Activated naive CD4-positive, alpha-beta T cell treated with anti-CD3 and anti-CD28 coated beads, Interleukin-2, amount 10 ng/mL, durations not matched to agents 7 days and 5 days (primary cell): ENCODE measurements at places on chromosomes 7 and 10.

GRCh38 chr7:139660317-139661042 is 117.3 kb downstream of the HIPK2 start:
- DNase-seq: no peak

DNA sequence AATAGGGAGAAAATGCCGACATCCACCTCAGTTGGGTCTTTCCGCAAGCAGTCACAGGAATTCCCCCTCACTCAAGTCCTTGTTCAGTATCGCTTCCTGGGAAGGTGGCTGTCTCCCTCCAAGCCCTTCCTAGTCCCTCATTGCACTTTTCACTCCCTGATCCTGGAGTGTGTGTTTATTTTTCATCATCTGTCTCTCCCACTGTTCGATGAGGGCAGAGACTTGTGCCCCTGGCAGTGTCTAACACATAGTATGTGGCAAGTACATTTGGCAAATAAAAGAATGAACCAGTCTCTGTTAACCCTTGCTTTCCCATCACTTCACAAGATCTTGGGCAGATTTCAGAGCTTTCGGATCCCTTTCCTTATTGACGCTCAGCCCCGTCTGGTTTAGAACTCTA is 24.0 kb upstream of the CACUL1 start:
- no peak for DNase-seq

- DNase-seq: no peak
These were observed 21.3 kb downstream of the GCK start for GRCh38 chr7:44167920-44168319.

DNA sequence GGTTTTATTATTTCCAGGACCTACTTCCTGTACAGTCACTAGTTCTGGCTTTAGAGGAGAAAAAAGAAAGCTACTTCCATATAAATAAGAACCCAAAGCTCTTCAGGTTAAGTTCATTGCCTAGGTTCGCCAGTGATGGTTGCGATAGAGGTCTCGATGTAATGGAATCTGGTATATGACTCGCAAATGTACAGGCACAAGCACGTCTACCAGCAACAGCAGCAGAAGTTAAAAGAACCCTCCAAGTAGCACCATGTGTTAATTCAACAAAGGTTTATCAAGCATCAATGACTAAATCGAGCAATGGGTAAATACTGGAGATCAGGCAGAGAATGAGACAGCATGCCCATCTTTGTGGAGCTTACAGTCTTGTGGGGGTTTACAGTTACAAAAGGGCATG is 155.4 kb downstream of the BTAF1 start:
- DNase-seq: no peak

DNA sequence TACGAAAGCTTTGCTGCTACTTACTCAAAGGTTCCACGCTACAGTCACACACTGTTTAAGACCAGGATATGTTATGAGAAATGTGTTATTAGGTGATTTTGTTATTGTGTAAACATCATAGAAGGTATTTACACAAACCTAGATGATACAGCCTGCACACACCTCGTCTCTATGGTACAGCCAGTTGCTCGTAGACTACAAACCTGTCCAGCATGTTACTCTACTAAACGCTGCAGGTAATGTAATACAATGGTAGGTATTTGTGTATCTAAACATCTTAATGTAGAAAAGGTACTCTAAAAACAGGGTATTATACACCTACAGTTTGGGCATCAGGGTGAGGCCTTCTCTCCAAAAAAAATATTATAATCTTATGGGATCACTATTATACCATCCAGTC is 181.2 kb downstream of the MYOF start:
- DNase-seq: no peak

DNA sequence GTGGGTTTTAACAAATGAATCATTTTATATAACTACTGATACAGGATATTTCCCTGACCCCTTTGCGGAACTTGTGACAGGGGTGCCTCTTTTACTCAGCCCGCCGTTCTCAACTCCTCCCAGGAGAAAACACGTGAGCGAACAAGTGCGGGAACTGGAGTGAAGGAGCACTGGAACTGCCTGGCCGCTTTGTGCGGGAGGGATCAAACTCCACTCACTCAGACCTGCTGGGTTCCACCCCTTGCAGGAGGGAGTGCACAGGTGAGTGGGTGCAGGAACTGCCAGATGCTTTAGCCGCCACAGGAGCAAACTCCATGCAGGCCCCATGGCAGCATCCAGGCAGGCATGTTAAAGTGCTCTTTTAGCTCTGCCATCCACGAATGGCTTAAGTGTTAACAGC is 513.4 kb upstream of the GRM3 start:
- DNase-seq: no peak

- no peak for DNase-seq
These were observed 83.0 kb downstream of the EEPD1 start for GRCh38 chr7:36236073-36236472.

- no peak for DNase-seq
These were observed 54.9 kb downstream of the KCNMA1 start for GRCh38 chr10:77582710-77583115.

DNA sequence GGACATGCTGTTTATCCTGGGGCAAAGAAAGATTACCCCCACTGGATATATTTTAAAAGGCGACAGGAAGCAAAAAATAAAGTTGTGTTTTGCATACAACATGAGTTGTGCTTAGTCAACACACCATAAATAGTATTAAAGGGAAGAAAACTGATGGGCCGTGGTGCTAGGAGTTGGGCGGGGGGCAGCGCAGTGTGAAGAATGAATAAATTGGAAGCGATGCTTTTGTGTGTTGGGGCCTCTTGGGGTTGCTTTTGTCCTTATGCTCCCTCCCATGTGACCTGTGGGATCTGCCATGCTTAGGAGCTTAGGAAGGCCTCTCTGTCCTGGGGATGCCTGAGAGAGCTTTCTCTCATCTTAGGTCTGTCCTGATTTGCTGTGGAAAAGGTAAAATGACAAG is 35.0 kb upstream of the AGR3 start:
- DNase-seq: no peak

GRCh38 chr7:35723011-35723410 is 28.1 kb upstream of the HERPUD2 start:
- no peak for DNase-seq

GRCh38 chr10:3868271-3868664 is 83.3 kb upstream of the KLF6 start:
- DNase-seq: no peak

DNA sequence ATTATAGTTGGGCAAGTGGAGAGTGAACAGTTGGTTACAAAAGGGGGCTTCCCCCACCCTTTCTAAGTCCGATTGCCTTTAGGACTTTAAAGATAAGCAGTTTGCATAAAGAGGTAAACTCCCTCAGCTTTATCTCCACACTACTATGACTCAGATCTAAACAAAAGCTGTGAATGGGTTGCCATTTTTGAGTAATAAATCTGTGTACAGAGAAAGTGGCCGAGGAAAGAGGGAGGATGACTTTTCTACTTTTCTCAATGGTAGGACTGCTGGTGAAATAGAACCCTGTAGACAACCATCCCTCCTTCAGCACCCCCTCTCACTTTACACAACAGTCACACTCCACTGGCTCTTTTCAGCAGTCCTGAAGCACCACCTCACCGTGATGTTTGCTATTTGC is 71.2 kb downstream of the DNMBP start:
- DNase-seq: no peak

- peak; percentile 63 for DNase-seq
These were observed 248.9 kb downstream of the COBL start for GRCh38 chr7:51067757-51068156.

DNA sequence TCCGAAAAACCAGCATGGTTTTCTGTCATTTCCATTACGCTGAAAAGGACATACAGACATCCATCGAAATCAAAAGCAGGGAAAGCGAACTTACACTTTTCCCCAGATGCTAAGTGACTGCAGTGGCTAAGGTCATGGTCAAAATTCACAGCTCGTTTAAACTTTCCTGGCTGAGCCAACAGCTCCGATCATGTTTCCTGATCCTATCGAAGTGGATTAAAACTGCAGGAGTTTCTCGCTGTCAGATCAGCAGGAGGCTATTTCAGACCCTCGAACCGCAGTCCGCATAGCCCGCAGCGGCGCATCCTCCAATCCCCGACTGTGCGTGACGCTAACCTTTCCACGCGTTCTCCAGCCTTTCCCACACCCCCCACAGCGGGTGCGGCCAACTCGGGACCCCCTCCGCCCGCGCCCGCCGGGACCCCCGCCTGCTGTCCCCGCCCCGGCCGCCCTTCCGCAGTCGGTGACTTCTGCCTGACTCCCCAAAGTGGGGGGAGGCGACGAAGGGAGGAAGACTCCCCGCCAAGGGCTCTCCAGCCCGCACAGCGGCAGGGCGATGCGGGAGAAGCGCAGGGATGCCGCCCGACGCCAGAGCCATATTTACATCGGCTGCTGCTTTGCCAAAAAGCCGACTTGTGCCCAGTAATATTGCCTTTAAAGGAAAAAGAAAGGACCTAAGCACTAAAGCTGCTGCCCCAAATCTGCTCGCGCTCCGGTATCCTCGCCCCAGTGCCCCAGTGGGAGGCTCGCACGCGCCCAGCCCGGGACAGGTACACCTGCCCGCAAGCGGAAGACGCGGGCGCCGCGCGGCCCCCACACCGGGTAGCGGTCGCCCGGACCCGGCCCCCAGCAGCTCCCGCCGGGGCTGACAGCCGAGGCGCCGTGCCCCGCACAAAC is 1.2 kb downstream of the PIP4K2A start:
- DNase-seq: peak; percentile 63
